ENCODE measurements at places on chromosomes 3 and 15.

- DNase-seq = no peak
Measured at GRCh38 chr15:93881310-93881709, 350.1 kb upstream of the MCTP2 start.

- no peak for DNase-seq
Measured at GRCh38 chr3:141389703-141390102, 21.4 kb downstream of the ZBTB38 start.

- DNase-seq = no peak
Measured at GRCh38 chr3:176566757-176567156, 630.5 kb downstream of the TBL1XR1 start.

GRCh38 chr3:68163062-68163461 is 508.6 kb upstream of the SUCLG2 start:
- no peak for DNase-seq

DNA sequence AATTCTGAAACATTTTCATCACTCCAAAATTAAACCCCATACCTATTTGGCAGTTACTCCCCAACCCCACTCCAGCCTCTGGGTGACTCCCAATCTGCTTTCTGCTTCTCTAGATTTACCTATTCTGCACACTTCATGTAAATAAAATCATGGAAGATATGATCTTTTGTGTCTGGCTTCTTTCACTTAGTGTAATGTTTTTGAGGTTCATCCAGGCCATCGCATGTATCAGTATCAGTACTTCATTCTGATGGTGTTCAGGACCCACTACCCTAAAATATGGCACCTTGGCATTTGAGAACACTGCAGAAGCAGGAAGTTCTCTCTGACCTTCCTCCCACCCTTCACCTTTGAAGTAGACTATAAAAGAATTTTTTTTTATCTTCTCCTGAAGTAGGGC is 78.7 kb upstream of the SLC25A26 start:
- DNase-seq = no peak

DNA sequence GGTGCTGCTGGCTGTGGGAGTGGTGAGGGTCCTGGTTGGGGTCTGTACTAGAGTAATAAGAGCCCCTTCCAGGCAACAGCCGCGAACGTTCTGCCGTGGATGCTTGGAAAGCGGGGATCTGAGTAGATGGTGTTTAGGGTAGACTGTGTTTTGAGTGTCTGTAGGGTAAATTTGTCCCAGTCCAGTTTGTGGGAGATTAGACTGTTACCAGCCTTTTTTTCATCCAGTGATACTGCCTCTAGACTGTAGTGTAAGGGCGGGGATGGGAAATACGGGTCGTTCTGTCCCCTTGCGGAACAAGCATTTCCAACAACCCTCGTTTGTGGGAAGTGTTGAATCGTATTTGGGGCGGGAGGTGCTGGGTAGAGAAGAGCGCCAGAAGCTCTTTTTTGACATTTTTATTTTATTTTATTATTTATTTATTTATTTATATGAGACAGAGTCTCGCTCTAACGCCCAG is 424 bp downstream of the HAUS2 start:
- DNase-seq = no peak

Measured in foreskin keratinocyte (primary cell).